ENCODE measurements at places on chromosomes 7 and 10.

DNA sequence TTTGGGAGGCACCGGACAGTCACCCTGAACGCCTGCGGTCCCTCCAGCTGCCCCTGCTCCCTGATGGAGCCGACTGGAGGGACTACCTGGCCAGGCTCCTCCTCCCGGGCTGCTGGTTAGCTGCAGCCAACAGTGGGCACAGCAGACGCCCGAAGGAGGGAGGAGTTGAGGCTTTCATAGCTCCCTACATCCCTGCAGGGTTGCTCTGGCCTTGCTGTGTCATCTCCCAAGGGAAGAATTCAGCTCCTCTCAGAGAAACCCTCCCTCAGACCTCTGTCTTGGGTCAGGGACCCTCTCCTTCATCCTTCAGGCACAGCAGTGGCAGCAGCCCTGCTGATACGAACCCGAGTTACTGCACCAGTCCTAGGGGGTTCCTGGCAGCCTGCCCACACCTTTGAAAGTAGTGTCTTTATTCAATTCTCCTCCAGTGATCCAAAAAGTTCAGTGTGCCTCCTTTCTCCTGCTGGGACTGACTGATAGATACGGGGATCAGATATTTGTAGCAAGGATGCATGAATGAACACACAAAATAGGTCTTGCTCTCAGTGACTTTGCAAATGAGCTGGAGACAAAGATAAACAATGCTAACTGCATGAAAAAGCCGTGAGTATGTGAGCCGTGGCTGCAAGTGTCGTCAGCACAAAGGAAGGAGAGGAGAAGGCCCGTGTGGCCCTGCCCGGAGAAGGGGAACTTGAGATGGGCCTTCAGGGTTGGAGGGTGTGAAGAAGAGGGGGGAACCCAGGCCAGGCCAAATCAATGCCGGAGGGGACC lies 136.6 kb downstream of the PRKAG2 start:
- DNase-seq = no peak

DNA sequence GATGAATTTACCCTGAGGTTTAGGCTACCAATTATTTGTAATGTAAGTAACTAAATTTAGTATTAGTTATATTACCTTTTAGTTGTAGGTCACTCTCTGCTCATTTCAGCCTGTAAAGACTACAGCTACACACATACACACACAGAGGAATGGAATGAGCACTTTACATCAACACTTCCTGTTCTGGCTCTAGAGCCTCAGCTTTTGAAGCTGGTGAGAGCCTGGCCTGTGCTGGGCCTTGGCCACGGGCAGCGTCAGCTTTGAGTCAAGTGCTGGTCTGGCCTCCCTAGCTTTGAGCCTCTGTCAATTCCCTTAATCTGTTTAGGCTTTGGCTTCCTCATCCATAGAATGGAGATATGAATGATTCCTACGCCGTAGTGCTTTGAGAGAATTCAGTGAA lies 141.7 kb downstream of the EGFR start:
- DNase-seq = no peak

GRCh38 chr10:43819464-43820230 lies 171.0 kb upstream of the ZNF32 start:
- DNase-seq = no peak

- DNase-seq = no peak
Measured at GRCh38 chr10:120552262-120552661, 95.2 kb downstream of the PLPP4 start.

- DNase-seq = peak; percentile 16
Measured at GRCh38 chr7:157337316-157338149, 729 bp downstream of the DNAJB6 start.

DNA sequence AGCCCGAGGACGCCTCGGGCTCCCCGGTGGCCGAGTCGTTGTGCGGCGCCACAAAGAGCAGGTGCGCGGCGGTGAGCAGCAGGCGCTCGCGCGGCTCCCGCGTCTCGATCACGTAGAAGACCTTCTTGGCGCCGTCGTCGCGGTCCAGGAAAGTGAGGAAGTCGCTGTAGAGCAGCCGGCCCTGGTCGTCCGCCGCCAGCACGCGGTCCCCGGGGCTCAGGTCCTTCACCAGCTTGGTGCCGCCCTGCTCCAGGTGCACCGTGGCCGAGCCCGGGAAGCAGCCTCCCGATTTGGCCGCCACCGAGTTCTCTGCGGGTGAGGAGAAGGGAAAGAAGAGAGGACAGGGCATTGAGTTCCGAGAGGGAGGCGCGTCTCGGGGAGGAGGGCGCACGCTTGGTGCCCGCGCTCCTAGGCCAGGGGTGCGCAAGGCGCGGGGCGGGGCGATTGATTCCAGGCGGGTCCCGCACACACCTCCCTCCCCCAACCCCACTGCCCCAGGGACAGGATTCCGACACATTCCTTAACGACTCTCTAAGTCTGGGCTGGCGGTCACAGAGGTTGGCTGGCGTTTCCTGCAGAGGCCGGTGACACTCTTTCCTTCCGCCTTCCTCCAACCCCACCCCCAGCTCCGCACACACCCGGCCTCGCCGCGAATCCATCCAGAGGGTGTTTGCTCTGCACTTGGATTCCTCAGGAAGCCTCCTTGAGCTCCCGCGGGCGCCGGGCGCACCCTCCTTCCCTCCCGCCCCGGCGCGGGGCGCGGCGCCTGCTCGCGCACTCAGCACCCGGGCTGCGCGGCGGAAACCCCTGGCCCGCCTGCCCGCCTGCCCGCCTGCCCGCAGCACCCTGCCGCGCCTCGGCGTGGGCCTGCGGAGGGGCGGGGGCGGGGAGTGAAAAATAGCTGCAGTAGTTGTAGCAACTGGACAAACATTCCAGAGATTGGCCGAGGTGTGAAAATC lies 8.6 kb downstream of the SHH start:
- no peak for DNase-seq

DNA sequence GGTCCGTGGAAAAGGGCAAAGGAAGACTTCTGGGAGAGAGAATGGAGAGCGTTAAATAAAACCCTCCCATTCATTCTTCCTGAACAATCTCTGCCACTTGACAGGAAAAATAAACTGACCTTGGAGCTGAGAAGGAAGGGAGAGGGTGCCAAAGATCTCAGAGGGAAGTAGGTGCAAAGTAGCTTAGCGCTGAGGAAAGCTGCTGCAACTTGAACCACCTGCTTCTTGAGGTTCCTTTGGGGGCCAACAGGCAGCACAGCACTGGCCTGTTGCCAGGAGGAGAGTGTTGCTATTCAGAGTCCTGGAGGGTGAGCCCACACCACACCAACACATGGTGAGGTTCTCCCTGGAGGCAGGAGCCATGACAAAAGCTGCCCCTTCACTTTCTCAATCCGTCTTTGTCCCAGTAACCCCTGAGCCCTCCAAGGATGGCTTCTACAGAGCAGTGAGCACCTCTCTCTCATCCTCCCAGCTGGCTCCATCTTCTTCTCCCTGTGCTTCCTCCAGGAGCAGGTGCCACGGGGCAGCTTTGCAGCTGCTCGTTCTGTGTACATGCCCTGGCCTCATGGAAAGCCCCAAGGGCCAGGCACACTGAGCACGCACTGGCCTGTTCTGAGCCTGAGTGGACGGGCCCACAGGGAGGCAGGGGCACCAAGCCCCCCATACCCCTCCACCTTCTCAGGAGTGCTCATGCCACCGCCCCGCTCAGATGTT lies 101.3 kb downstream of the STRA8 start:
- no peak for DNase-seq

DNA sequence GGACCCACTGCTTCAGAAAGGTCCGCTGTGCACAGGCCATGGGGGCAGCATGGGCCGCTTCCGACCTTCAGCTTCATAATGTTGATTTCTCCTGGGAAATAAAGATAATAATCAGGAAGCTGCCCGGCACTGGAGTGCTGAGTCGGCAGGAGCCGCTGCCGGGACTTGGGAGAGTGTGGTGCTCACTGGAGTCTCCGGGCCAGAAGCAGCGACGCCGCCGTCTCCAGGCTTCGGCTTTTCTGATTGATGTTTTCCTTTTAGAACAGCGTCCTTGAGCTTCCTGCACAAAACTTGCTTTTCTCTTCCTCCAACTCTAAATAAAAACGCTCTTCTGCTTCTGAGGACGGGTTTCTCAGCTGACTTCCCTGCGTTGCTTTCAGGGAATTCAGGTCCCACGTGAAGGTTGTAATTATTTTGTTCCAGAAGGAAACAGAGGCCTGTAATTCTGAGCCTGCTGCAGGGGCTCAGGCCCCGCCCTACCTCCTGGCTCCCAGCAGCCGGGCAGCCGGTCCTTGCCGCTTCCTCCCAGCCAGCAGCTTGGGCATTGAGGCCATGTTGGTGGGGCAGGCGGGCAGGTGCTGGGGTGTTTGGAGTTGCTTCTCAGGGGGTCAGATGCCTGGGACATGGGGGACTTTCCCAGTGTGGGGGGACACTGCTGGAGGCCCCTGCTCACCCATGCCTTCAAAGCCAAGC lies 14.7 kb downstream of the PWWP2B start:
- DNase-seq = no peak

DNA sequence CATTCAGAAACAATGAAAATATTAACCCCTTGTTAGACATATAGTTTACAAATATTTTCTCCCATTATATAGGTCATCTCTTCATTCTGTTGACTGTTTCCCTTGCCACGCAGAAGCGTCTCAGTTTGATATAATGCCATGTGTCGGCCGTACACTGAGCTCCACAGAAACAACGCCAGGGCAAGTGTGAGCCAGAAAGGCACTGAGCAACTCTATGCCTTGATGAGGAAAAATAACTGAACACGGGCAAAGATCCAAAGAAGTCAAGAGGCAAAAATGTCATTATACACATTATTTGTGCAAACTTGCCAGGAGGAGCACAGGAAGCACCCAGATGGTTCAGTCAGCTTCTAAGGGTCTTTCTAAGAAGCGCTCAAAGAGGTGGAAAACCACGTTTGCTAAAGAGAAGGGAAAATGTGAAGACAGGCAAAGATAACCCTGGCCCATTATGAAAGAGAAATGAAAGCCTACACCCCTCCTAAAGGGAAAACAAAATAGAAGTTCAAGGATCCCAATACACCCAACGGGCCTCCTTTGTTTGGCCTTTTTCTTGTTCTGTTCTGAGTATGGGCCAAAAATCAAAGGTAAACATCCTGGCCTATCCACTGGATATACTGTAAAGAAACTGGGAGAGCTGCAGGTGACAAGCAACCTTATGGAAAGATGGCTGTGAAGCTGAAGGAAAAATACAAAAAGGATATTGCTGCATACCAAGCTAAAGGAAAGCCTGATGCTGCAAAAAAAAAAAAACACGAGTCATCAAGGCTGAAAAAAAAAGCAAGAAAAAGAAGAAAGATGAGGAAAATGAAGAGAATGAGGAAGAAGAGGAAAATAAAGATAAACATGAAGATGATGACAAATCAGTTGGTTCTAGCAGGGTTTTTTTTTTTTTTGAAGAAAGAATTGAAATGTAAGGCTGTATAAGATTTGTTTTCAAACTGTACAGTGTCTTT lies 15.5 kb downstream of the ARHGAP12 start:
- DNase-seq = no peak

DNA sequence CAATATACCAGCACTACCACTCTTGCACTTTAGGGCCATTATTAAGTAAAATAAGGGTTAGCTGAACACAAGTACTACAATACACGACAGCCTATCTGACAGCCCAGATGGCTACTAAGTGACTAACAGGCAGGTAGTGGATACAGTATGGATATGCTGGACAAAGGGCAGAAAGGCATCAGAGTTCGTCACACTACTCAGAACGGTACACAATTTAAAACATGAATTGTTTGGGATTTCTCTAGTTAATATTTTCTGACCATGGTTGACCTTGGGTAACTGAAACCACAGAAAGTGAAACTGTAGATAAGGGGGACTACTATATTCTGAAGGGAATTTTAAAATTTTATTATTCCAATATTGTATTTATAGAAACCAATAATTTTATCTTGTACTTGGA lies 101.3 kb upstream of the SKAP2 start:
- DNase-seq = no peak

DNA sequence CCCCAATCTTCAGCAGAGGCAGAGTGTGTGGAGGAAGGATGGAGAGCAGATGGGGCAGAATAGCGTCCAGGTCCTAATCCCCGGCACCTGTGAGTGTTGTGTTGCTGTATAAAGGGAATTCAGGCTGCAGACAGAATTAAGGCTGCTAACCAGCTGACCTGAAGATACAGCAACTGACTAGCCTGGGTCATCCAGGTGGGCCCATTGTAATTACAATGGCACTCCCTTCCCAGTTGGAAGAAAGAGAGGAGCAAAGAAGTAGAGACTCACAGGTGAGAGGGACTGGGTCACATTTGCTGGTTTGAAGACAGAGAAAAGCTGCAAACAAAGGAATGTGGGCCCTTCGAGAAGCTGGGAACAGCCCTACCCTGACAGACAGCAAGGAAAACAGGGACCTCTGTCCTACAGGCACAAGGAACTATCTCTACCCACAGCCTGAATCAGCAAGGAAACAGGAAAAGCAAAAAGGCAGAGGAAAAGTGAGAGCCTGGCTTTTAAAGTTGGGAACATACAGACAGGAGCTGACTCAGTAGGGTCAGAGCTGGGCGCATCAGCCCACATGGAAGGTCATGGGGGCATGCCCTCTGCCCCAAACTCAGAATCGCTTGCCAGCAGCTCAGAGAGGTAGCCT lies 11.6 kb upstream of the TMEM72 start:
- no peak for DNase-seq

Data from activated naive CD8-positive, alpha-beta T cell treated with anti-CD3 and anti-CD28 coated beads, Interleukin-2, amount 50 U/mL, for 16 hours (primary cell).